ENCODE measurements at places on chromosomes 4 and X. TPM values are rescaled to one million over a fixed set of nuclear protein-coding genes. Genes with fewer than 3 reads are reported as not detected.

Gene CCNA2
- total RNA-seq = 14.7 TPM

Gene WDR44
- total RNA-seq = 8.4 TPM

DNA sequence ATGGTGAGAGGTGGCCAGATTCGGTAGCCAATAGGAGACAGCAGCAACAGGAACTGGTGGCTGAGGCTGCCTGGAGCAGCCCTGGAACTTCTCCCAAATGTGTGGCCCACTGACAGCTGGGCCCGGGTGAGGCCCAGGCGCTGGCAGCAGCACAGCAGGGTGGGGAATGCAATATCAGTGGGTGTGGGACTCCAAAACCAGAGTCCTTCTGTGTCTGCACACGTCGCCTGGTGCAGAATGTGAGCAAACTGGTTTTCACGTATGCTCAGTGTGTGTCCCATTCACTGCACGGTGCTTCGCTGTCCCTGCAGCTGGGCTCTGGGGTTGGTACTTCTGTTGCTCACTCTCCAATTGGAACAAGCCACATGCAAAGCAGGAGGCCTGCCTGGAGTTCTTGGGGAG lies 14.4 kb upstream of the CENPU start:
- DNase-seq = no peak

DNA sequence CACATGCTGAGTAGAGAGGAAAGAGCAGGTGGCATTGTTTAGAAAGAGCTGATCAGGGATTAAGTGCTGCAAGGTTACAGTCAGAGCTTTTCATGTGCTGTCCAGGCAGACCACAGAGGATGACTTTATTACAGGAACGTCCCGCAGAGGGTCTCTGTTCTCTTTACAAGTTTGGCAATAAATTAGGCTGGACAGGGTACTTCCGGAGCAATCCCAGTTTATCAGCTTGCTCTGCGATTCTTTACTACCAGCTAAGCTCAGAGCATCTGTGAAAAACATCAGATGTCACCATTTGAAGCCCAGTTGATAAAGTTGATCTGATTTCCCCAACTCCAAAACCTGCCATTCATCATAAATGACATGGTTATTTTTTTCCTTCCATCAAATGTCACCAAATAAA lies 633.1 kb downstream of the NLGN4X start:
- no peak for DNase-seq

Gene STAP1
- 1.3 TPM for total RNA-seq

Gene RAI2
- total RNA-seq = 0.41 TPM

- DNase-seq = no peak
These were observed 211.9 kb downstream of the SOX3 start for GRCh38 chrX:140292961-140293360.

Gene SPATA18
- not detected for total RNA-seq

- no peak for DNase-seq
These were observed 142.9 kb downstream of the TMEM164 start for GRCh38 chrX:110145854-110146253.

Gene TCEAL5
- total RNA-seq = not detected

- DNase-seq = no peak
These were observed 184.0 kb upstream of the AFF2 start for GRCh38 chrX:148316446-148316845.

Gene SATL1
- total RNA-seq = not detected

- peak; percentile 70 for DNase-seq
These were observed 4.2 kb upstream of the LEF1 start for GRCh38 chr4:108172753-108173598.

- no peak for DNase-seq
These were observed at the start of gene COX7B2 for GRCh38 chr4:46909078-46909477. COX7B2 (minus strand) TSS chr4:46909245; CDS start chr4:46735192, 174,053 bp downstream.

DNA sequence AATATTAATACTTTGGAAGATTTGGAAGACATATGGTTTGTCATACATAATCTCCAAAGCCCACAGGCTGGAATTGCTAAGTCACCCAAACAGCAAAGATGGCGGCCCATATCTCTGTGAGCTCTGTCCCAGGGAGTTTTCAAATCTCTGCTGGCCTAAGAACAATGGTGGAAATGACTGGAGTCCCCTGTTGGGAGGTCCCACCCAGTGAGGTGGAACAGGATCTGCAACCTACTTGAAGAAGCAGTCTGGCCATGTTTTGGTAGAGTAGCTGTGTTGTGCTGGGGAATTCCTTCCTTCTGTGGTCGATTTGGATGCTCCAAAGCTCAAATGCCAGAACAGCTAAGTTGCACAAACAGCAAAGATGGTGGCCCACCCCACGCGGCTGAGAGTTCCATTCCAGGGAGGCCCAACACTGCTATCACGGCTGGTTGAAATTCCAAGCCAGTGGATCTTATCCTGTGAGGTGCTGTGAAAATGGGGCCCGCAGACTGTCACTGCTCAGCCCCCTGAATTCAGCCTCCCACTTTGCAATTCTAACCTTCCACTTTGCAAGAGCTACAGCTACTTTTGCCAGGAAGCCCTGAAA lies 3.2 kb upstream of the UGT2B7 start:
- DNase-seq = no peak

- no peak for DNase-seq
These were observed 47.4 kb downstream of the NRK start for GRCh38 chrX:105869701-105870100.

DNA sequence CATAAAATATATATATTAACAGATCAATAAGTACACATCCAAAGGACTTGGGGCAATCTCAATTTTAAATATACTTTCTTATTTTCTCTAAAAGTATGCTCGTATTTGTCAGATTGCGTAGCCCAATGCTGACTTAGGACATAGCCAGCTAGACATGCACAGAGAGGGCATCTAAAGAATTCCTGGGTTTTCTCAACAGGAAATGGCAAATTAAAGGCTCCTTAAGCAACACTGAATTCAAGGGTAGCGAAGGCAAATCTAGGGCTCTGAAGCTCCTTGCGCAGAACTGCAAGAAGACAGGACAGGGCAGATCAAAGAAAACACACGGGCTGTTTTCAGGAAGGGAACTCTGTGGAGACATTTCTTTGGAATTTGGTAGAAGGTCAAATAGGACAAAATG lies 94.6 kb upstream of the FTHL17 start:
- no peak for DNase-seq

Gene ZNF157
- total RNA-seq = 0.40 TPM

Gene SPANXN4
- total RNA-seq = not detected

DNA sequence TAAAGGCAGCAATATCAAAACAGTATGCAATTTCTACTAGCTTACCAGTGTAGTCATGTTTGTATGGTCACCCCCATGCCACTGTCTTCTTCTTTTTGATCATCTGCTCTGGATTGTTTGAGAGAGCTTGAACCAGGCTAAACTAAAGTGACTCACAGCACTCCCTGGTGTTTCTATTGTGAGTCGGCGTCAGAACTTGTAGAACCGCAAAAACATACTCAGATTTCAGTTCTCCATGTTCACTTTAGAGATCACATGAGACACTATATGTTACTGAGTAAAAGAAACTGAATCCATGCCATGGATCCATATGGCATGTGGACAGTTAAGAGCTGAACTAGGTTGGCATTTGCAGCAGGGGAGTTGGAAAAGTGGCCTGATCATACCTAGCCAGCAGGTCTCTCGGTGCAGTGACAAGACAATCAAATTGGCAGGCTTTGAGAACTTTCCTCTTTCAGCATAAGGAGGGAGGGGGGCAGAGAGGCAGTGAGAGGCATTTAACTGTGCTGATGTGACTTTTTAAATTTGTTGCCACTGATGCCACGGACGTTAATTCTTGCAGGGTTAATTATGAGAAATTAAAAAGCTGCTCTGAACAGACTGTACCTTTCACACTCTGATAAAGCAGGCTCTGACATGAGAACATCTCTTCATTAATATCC lies 88.4 kb downstream of the AFF2 start:
- DNase-seq = no peak

GRCh38 chr4:56863441-56864139 lies 42.1 kb upstream of the SPINK2 start:
- DNase-seq = no peak

GRCh38 chr4:130511776-130512175 lies 1415.8 kb downstream of the C4orf33 start:
- DNase-seq = no peak

GRCh38 chr4:155552180-155552579 lies 114.5 kb upstream of the GUCY1A1 start:
- no peak for DNase-seq

DNA sequence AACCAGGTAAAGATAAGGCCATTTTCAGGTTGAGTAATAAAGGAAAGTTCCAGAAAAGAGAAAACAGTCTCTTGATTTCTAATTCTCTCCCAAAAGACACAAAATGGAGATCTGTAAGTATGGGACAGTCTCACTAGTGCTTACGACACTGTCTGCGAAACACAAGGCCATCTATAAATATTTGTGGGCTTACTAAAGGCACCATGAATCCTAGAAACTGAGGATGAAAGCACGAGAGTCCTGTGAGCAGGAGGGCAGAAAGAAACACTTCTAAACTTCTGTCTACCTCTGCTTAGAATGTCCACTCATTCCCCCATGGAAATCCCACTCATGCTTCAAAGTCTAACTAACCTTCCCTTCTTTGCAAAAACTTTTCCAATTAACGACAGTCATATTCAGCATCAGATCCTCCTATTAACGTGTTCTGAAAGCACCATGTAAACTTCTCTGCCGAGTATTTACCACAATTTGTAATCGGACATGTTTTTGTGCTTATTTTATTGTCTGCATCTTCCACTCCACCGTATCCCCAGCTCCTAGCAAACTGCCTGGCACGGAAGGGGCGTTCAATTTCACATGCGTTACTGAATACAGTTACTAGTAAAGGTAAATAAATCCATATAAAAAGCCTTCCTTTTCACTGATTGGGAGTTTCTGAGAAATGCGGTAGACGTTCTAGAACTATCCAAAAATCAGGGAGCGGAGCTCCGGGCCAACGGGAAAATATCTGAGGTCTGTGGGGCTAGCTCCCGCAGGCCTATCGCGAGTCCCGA lies 665 bp downstream of the PSMD10 start:
- DNase-seq = no peak

Gene ART3
- total RNA-seq = 0.95 TPM

GRCh38 chr4:56255820-56256219 lies 131.5 kb downstream of the AASDH start:
- DNase-seq = no peak

DNA sequence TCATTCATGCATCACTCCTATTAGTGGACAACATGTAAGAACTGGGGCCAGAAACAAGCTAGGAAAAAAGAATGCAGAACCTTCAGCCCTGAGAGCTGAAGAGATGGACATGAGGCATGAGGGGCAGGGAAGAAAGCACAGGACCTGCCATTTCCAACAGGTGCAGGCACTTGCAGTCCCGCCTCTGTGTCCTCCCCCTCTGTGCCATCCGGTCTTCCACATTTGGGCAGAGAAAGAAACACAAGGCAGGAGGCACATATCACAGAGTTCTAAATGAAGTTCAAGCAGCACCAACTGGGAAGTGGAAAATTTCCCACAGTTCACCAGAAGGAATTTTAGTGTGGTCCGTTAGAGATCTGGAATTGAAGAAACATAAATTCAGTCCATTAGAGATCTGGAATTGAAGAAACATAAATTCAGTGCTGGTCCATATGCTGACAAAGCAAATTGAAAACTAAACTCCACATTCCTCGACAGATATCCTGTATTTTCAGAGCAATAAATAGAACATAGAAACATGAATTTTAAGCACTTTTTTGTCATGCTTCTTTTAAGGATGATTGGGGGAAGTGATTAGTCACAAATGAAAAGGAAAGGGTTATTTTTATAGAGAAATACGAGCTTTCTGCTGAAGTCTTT lies 57.2 kb upstream of the DAPP1 start:
- DNase-seq = no peak

Gene DMP1
- not detected for total RNA-seq

GRCh38 chr4:39655876-39656275 lies 17.2 kb upstream of the SMIM14 start:
- no peak for DNase-seq

- DNase-seq = no peak
These were observed 21.7 kb upstream of the CD40LG start for GRCh38 chrX:136626237-136626636.

GRCh38 chr4:115149106-115149505 lies 35.7 kb upstream of the NDST4 start:
- DNase-seq = no peak

Gene PLP1
- not detected for total RNA-seq

DNA sequence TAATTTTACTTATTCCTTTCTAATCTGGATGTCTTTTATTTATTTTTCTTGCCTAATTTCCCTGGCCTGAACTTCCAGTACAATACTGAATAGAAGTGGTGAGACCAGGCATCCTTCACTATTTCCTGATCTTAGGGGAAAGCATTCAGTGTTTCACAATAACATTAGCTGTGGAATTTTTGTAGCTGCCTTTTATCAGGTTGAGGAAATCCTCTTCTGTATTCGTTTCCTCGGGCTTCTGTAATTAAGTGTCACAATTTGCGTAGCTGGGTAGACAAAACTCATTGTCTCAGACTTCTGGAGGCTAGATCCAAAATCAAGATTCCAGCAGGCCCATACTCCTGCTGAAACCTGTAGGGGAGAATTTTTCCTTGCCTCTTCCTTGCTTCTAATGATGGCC lies 598.4 kb upstream of the FTHL17 start:
- no peak for DNase-seq

- DNase-seq = no peak
These were observed 75.4 kb downstream of the ENOX2 start for GRCh38 chrX:130827648-130828047.

DNA sequence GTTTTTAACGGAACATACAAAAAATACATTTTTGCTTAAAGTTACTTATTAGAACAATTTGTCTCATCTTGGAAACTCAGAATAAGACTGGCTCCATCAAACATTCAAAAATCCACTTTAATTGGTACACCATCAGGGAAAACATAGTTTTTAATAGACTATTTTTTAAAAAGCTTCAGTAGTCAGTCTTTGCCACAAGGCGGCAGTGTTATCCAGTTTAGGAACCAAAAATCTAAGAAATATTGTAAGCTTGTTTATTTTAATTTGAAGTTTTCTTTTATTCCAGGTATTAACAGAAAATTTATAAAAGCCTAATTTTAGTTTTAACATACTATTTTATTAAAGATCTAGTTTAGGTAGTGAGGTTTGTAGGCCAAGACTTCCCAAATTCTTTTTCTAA lies 107.7 kb downstream of the APOOL start:
- DNase-seq = no peak

DNA sequence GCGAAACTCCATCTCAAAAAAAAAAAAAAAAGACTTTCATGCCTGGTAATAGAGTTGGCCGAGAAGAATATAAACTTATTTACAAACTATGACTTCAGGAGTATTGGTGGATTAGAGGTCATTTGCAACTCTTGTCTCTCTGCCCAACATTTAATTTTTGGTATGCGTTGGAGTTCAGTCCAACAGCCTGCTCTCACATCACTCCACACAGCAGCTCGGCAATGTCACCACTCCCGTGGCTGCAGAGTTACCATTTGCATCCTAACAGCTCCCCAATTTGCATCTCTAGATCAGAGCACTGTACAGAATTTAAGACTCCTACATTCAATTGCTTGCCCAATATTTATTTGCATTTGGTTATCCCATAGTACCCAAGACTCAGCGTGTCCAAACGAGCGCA lies 40.9 kb upstream of the AP1AR start:
- DNase-seq = no peak

Gene BMPR1B
- total RNA-seq = not detected

DNA sequence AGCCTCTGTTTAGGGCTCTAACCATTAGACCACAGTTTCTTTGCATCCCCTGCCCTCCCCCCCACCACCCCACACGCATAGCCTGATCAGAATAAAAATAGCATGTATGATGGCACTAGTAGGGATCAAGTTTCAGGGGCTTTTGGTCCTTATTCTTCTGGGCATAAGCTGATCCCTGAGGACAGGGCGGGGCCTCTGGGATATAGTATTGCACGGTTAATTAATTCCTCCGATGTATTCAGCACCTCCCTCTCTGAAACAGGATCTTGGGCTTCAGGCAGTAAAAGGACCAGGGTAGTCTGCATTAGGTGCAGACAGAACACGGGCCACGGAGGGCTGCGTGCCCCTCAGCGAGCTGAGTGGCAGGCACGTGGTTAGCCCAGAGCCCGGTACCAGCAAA lies 57.1 kb downstream of the ELF4 start:
- no peak for DNase-seq

Gene CLDN22
- total RNA-seq = not detected
